ENCODE measurements at places on chromosomes 11 and 22.

DNA sequence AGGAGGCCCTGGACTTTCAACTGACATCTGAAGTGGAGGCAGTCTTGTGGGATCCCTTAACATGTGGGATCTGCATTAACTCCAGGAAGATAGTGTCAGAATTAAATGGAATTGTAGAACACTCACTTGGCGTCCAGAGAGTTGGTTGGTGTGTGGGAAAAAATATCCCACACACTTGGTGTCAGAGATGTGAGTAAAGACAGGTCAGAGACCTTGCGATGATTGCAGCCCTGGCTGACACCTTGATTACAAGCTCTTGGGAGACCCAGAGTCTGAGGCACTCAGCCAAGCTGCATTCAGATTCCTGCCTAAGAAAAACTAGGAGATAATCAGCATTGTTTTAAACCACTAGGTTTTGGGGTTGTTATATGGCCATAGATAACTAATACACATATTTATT, 7.2 kb upstream of the TPCN2 start:
- no peak for DNase-seq

- DNase-seq: peak; percentile 20
These were observed 99.6 kb downstream of the PGR start for GRCh38 chr11:101030015-101030414.

DNA sequence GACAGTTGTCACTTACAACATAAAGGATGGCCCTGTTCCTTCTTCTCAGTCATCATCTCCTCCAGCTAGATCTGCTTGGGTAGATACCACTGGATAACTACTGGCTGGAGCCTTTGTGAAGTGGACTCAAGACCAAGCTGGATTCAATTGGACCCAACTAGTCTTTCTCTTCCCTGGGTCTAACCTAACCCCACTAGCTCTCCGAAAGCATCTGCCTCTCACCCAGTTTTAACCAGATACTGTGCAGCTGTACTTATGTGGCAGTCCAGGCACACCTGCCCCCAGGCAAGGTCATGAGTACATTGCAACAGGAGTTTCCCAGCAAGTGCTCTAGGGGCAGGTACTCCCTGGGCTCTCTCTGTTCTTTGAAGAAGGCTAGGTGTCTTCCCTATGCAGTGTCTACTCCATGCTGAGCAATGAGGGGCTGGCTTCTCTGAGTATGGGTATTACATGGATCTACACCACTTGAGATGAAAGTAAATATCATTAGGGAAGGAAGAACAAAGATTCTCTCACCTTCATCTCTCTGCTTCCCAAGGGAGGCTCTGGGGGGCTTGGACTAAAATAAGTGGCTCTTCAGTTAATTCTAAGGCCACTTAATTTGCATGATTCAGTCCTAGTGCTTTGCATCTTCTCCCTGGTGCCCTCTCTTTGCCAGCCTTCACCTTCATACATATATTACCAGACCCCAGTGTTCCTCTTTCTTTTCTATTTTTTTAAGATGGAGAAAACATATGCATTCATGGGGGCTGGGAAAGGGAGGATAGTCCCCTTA, 236.1 kb downstream of the NXPE2 start:
- DNase-seq: no peak

GRCh38 chr22:32957200-32957803, 100.9 kb downstream of the SYN3 start:
- no peak for DNase-seq

- DNase-seq: peak; percentile 31
These were observed 541.9 kb upstream of the CCDC90B start for GRCh38 chr11:83827940-83828554.

DNA sequence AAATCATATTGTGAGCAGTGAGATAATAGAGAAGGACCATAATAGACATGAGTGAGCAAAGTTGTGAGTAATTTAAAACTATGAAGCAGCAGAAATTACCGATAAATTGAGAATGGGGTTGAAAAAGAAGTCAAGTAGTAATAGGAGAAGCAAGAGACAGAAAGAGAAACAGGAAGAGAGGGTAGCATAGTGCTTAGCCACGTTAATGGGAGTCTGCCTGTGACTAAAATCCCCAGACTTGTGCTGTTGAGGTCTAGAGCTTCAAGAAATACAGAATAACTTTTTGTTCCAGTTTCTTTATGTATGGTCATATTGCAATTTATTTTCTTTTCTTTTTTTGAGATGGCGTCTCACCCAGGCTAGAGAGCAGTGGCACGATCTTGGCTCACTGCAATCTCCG, 368.7 kb downstream of the METTL15 start:
- no peak for DNase-seq

DNA sequence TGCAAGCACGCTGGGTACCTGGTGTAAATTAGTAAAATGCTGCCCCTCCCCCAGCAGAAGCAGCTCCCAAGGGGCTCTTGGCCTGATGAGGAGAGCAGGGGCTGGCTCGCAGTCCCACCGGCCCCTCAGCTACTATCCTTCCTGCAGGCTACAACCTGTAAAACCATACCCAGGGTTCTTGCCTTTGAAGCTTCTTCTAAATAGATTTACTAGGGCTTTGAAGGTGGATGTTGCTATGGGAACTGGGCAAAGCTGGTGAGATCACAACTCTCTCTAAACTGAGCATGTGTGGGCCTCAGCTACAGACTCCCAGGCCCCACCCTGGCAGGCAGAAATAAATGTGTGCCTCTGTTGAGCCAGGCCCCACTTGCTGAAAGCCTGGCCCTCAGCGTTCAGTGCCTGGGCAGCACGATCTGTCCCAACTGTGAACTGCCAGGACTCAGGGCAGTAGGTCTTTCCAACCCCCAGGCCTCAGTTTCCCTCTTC, 18.5 kb downstream of the CD5 start:
- DNase-seq: no peak

DNA sequence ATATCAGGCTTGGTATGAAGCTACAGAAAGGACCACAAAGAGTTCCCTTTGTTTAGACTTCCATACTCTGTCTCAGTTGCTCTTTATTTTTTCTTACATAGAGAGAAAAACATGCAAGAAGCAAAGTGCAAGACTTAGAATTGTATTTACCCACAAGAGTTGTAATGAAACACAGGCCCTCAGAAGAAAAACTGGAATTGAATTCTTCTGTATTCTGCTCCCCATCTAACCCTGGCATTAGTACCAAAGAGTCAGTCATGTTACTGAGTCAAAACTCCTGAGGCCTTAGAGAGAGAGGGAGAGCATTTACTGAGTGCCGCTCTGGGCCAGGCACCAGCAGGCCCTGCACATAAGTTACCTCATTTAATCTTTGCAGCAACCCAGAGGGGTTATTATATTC, 43.9 kb upstream of the DLAT start:
- no peak for DNase-seq

DNA sequence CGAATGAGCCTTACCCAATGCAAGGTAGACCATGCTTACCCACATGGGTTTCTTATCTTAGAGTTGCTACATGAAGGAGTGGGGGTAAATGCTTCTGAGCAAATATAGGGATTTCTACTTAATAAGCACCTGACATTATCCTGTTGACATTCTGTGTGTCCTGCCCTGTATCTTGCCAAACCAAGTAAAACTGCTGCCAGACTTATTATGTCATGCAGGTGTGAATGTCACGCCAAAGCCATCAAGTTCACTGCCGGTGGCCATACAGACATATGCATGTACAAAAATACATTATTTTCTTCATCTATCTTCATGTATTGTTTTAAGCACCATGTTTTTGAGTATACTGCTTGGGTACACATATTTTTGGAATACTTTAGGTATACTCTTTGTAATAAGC, 70.2 kb downstream of the NOX4 start:
- DNase-seq: no peak

GRCh38 chr22:37775785-37776638, 31.7 kb upstream of the GCAT start:
- DNase-seq: no peak

- DNase-seq: no peak
These were observed 13.6 kb downstream of the SCARF2 start for GRCh38 chr22:20423906-20424551.

GRCh38 chr11:46331282-46331984, 15.8 kb upstream of the DGKZ start:
- DNase-seq: no peak

- no peak for DNase-seq
These were observed 146.5 kb downstream of the CACNA1I start for GRCh38 chr22:39717099-39717498.

GRCh38 chr22:50606165-50606945, 5.8 kb downstream of the MAPK8IP2 start:
- DNase-seq: no peak

DNA sequence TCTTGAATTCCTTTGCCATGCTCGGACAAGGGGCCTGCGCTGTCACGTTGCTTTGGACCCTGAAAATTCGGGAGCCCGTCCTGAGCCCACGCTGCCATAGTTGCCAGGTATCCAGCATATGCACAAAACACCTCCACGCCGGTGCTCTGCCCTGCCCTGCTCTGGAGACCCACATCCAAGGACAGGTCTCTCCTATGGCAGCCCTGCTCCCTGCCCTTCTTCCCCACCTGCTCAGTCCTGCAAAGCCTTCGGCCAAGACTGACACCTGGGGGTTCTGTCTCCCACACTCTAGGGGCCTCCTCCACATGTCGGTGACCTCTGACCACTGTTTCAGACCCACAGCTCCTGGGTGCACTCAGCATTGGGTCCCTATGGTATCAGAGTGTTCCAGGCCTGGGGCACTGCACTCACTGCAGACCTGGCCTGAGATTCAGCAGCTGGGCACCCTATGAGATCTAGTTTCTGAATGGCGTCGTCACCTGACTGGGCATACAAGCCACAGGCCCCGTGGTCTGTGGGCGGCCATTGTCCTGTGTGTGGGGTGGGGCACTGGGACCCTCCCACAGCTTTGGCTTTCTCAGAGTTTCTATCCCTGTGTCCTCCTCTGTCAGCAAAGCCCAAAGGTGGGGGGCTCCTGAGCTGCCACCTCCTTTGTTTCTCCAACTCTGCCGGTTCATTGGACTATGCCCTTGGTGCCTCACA, 2.0 kb upstream of the KRTAP5-6 start:
- DNase-seq: no peak

GRCh38 chr22:21582801-21583740, 15.6 kb downstream of the UBE2L3 start:
- no peak for DNase-seq

GRCh38 chr11:26137651-26138050, 194.3 kb upstream of the ANO3 start:
- DNase-seq: no peak

- DNase-seq: no peak
These were observed 21.5 kb downstream of the TMEM184B start for GRCh38 chr22:38251341-38251692.

DNA sequence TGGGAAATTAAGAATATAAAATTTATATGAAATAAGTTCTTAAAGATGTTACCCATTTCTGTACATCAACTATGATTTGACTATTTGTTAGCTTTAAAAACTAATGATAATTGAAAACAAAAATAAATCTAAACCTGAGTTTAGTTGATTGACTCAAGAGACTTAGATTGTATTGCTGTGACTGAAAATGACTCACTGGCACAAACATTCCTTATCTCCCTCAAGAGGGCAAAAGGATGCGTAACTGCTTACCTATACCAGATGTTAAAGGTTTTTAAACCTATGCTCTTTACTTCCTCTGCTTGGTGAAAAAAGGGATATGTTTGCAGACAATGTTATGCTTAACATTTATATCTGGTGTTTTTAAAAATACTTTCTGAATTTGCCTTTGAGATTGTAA, 30.3 kb downstream of the ATM start:
- DNase-seq: no peak

DNA sequence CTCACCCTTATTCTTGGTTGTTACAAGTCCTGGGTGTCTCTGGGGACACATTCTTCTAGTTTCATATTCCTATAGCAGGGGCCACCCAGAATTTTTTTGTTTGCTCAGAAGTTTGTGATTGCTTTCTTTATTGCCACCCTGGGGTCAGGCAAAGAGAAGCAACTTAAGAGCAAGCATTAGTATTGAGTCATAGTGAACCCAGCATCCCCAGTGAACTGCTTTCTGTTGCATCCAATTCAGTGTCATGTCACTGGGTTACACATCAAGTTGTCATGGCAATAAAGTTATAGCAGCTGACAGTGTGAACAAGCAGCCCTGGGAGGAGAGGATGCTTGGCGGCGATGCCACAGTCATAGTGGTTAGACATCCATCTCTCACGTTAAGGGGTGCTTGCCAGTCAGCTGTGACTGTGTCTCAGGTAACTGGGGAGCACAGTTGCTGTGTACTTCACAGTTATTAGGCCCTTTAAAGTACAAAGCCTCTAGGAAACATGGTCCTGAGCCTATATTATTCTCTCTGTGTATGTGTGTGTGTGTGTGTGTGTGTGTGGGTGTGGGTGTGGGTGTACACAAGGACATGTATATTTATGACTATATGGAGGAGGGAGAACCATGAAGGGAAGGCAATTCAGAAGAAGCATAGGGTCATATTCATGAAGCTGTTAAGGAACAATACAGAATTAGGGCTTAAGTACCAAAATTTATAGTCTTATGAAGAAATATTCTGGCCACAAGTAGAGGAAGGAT, 52.5 kb downstream of the TRIM44 start:
- DNase-seq: no peak

- no peak for DNase-seq
These were observed 957.2 kb downstream of the BRD1 start for GRCh38 chr22:48870436-48870835.

DNA sequence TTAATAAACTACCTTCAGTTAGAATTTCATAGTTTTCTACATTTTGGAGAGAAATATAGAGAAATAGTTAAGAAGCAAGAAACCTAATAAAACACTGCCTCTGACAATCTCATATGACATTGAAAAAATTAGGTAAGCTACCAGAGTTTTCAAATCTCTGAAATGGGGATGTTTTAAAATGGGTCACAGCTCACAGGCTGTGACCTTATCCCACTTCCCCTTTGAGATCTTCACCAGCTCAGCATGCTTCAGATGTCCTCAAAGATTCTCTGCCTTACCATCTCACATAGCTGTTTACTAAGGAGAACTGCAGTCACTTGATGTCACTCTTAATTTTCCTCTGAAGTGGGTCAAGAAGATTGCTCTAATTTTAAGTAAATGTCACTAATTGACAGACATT, 717.8 kb downstream of the JRKL start:
- DNase-seq: no peak

GRCh38 chr11:47532597-47533213, 20.2 kb downstream of the CELF1 start:
- DNase-seq: no peak

All from kidney glomerular epithelial cell (primary cell).